ENCODE measurements at places on chromosomes 12 and 14.

DNA sequence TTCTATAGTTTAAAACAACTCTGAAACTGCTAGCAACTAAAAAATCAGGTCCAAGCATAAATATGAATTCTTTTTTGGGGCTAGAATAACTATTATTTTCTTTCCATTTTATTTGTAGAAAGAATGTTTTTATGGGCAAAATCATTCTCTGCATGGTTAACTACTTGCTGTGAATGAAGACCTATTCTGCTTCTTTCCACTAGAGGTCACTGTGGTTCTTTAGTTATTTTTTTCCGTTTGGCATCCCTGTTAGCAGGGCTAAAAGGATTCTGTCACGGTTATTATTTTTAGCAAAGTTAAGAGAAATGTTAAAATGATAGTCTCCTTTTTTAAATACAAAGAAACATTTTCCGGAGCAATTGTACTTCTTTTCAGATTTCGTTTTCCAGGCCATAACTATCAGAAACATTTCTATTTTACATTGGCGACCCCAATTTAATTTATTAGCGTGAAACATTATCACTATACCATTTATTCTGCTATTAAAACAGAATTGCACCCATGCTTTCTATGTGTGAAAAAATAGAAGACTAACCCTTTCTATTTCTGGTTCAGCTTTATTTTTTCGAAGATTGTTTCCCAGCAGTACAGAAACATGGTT is 404.8 kb downstream of the ATP23 start:
- DNase-seq, result peak; percentile 7

GRCh38 chr14:78425782-78426181 is 255.6 kb downstream of the NRXN3 start:
- DNase-seq, result no peak

DNA sequence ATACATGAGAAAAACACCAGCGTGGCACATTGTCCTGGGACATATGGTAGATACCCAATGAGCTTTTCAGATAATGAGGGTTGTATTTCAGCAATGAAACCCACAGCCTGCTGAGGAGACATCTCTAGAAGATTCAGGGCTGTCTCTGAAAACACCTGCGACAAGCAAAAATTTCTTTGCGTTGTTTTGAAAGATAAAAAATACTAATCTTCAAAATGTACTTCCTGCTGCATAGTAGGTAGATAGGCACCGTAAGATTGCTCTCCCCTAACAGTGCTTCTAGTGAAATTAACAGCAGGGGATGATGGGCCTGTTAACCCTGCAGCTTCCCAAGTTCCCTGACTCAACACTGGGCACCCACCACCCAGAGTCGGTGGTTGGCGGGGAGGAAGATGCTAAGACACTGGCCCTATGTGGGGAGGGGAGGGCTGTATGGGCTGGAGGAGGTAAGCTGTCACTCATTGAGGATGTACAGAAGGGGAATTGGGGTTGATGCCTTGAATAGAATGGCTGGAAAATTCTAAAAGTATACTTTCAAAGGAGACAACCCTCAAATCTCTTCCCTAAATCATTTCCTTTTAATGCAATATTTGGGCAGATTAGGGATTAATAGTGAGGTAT is 20.0 kb downstream of the ZFP36L1 start:
- DNase-seq, result no peak

DNA sequence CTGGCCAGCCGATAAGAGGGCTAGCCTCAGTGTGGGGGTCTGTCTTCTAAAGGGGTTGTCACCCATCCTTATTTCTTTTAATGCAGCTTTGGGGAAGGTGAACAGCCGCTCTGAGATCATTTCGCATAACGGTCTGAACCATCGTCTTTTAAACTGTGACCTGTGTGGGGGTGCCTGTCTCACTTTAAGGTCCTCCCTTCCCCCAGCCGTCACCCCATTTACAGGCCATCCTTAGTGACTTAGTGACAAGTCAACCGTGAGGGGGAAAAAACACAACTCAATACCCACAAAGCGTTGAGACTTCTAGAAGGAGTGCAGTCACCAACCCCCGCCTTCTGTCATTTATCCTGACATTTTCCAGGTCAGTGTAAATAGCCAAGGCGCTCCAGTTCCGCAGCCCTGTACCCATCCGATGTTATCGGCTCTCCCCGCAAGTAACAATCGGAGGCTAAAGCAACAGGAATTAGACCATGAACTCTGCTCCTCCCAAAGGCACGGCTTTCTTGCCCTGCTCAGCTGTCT is 505 bp upstream of the DENND5B start:
- DNase-seq, result no peak

DNA sequence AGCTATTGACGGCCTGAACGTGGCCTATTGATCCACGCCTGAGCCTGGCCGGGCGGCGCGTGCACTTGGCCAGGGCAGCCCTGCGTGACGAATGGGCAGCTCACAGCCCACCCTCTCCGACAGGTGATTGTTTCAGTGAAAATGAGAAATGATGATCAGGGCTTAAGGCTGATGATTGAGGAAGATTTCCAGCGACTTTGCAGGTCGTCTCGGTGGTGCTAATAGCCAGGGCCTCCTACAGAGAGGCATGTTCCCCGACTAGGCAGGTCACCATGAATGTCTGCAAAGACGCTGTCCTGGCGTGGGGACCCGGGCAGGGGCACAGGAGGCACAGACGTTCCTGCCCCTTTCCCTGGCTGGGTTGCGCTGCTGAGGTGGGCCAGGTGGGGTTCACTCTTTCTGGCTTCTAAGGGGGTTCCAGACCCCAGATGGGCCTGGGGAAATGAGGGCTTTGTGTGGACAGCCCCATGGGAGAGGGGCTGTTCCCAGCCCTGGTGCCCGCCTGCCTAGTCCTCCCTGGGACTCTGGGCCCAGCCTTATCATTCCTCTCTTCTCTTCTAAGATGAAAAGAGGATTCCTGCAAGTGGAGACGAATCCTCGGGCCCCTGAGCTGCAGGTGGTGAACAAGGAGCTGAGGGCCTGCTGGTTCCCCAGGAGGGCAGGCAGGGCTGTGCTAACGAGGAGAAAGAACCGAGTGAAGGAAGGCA is 157.4 kb downstream of the KIF26A start:
- DNase-seq, result no peak

GRCh38 chr12:85516667-85517325 is 236.8 kb downstream of the ALX1 start:
- DNase-seq, result no peak

- no peak for DNase-seq
Observed at GRCh38 chr14:89422952-89423345, 5.9 kb upstream of the FOXN3 start.

GRCh38 chr14:80695869-80696268 is 245.7 kb downstream of the CEP128 start:
- no peak for DNase-seq

- no peak for DNase-seq
Observed at GRCh38 chr12:91767237-91767636, 378.4 kb downstream of the BTG1 start.

- DNase-seq, result peak; percentile 42
Observed at GRCh38 chr12:8870586-8870985, 43.7 kb upstream of the PHC1 start.
